ENCODE measurements at places on chromosomes 5 and 9.

GRCh38 chr5:107542428-107542827 lies 128.3 kb downstream of the EFNA5 start:
- peak; percentile 93 for DNase-seq

GRCh38 chr5:167565189-167565954 lies 726.1 kb upstream of the WWC1 start:
- peak; percentile 37 for DNase-seq

- peak; percentile 26 for DNase-seq
These were observed 3.7 kb downstream of the MCTP1 start for GRCh38 chr5:95281226-95281625.

DNA sequence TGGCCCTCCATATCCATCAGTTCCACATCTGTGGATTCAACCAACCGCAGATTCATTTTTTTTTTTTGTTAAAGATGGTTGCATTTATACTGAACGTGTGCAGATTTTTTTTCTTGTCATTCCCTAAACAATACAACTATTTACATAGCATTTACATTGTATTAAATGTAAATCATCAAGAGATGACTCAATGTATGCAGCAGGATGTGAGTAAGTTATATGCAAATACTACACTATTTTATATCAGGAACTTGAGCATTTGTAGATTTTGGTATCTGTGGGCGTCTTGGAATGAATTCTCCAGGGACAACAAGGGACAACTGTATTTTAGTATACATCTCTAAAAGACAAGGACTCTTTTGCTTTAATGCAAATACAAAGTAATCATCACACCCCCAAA lies 299.2 kb upstream of the ZNF608 start:
- peak; percentile 19 for DNase-seq

- DNase-seq, result no peak
These were observed 310.0 kb downstream of the ASTN2 start for GRCh38 chr9:117104716-117105495.

DNA sequence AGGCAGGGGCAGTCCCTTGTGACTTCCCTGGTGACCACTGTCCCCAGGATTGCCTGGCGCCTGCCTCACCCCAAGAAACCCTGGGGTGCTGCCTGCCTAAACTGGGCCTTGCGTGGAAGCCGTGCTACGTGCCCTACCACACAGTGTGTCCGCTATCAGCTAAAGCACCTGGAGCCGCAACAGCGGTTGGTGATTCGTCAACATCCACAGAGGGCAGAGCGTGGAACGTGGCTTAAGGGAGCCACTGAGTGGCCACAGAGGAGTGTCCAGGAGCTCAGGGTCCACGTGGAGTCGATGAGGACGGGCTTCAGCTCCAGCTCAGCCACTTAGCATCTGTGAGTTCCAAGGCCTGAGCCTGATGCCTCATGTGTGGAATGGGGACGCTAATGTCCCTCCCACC lies 25.3 kb downstream of the LAMC3 start:
- DNase-seq, result no peak

GRCh38 chr9:18362901-18363685 lies 110.9 kb upstream of the ADAMTSL1 start:
- DNase-seq, result no peak

- DNase-seq, result no peak
These were observed 91.6 kb downstream of the UBE2QL1 start for GRCh38 chr5:6540111-6540827.

DNA sequence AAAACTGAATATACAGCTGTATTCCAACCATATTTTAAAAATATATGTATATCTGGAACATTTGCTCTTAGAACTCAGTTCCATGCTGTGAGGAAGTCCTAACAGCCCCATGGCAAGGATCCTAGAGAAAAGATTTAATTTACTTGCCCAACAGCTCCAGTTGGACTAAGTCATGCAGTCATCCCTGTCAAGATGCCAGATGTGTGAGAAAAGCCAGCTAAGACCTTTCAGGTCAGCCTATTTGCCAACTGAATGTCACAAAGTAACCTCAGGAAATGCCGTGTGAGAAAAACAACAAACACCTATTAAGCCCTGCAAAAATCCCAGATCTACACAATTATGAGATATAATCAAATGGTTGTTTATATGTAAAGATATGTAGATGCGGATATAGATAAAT lies 416.3 kb downstream of the NR2F1-AS1 start:
- DNase-seq, result peak; percentile 96

- DNase-seq, result peak; percentile 73
These were observed 180.3 kb downstream of the C9orf152 start for GRCh38 chr9:110027671-110028081.

DNA sequence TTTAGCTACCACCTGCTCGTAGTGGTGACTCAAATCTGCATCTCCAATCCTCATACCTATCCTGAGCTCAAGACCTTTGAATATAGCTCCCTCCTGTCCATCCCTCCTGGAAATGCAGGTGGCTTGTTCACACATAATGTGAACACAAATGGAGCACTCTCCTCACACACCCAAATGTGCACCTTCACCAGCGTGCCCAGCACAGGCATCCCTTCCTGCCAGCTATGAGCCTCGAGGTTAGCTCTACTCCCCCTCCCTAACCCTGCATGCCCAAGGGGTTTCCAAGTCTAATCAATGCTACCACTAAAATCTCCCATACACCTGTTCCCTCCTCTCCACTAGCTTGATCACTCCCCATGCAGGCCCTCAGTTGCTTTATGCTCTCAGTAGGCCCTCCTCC lies 2.2 kb upstream of the TGFBI start:
- no peak for DNase-seq

GRCh38 chr5:52748590-52748989 lies 39.1 kb upstream of the ITGA1 start:
- DNase-seq, result no peak

- peak; percentile 69 for DNase-seq
These were observed 7.2 kb downstream of the GAPT start for GRCh38 chr5:58498340-58498942.

- DNase-seq, result peak; percentile 65
These were observed 810 bp downstream of the VPS13A start for GRCh38 chr9:77177894-77178794.

DNA sequence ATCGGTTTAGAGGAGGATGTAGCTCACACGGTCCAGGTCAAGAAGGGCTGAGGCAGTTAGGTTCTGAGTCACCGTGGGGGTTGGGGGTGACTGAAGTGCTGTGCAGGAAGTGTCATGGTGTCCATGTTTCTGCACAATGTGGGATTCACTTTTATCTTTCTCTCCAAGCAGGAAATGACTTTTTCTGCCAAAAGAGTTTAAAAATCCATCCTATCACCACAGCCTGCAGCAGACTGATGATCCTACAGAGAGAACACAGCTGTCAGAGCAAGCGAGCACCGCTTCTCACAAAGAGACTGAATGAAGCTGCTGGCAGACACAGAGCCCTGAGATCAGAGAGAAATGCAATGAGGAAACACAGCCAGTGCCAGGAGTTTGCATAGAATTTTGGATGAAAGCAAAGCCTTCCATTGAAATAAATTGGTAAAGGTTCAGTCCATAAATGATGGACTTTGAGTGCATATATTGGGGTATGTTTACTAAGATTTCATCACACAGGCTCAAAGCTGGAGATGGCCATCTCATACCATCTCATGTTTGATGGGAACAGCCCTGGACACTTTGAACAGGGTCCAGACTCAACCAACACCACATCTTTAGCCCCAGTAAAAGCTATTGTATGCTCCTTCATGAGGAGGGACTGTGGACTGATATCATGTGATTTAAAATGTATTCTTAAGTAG lies 213.9 kb upstream of the FBXL7 start:
- DNase-seq, result peak; percentile 92

GRCh38 chr5:174413567-174414314 lies 310.6 kb upstream of the MSX2 start:
- peak; percentile 6 for DNase-seq

GRCh38 chr5:164073081-164073480 lies 567.7 kb downstream of the MAT2B start:
- no peak for DNase-seq

- no peak for DNase-seq
These were observed 47.7 kb upstream of the RPL26L1 start for GRCh38 chr5:172911628-172911880.

- peak; percentile 58 for DNase-seq
These were observed 76.8 kb downstream of the PIK3R1 start for GRCh38 chr5:68292316-68292715.

DNA sequence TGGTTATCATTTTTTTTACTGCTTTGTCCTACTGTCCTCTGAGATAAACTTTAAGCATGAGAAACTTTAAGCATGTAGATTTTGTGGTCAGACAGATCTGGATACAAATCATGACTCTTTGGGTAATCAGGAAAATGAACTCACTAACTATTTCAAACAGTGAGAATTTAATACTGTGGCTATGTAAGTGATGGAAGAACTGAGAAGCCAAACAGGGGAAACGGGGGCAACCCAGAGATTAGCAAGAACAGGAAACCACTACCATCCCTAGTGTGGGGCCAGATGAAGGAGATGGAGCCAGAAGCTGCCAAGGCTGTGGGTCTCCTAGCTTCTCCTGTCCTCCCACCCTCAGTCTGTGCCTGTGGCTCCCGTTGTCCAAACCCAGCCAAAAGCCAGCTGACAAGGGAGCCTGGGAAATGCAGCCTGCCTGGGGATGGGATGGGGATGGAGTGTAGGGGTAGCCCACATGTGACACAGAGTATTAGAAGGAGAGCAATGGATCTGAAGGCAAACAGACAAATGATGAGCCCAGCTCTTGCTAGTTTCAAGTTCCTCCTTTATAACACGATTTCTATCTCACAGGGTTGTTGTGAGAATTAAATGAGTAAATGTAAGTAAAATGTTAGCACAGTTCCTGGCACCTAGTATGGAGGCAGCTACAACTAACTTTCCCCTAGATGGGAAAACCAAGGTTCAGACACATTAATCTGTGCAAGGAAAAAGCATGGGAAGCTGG lies 27.7 kb upstream of the CDC23 start:
- DNase-seq, result no peak

- peak; percentile 98 for DNase-seq
These were observed 222.0 kb upstream of the KLF4 start for GRCh38 chr9:107711542-107711941.

DNA sequence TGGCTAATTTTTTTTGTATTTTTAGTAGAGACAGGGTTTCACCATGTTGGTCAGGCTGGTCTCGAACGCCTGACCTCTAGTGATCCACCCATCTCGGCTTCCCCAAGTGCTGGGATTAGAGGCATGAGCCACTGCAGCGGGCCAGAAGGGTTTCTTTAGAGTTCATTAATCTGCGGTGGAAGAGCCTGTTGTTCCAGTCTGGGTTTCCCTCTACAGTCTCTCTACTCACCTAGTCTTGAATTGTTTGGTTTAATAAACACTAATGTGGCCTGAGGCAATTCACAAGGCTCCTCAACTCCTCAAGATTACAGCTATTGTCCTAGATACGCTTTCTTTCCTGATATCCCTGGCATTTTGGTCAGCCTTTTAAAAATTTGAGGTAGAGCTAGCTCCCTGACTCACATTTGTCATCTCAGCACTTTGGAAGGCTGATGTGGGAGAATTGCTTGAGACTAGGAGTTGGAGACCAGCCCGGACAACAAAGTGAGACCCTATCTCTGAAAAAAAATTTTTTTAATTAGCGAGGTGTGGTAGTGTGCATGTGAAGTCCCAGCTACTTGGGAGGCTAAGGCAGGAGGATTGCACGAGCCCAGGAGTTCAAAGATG lies 4.6 kb upstream of the SAR1B start:
- no peak for DNase-seq

- DNase-seq, result peak; percentile 61
These were observed 5.0 kb downstream of the RELL2 start for GRCh38 chr5:141641634-141642267.

GRCh38 chr9:12680341-12680740 lies 12.8 kb upstream of the TYRP1 start:
- peak; percentile 67 for DNase-seq

DNA sequence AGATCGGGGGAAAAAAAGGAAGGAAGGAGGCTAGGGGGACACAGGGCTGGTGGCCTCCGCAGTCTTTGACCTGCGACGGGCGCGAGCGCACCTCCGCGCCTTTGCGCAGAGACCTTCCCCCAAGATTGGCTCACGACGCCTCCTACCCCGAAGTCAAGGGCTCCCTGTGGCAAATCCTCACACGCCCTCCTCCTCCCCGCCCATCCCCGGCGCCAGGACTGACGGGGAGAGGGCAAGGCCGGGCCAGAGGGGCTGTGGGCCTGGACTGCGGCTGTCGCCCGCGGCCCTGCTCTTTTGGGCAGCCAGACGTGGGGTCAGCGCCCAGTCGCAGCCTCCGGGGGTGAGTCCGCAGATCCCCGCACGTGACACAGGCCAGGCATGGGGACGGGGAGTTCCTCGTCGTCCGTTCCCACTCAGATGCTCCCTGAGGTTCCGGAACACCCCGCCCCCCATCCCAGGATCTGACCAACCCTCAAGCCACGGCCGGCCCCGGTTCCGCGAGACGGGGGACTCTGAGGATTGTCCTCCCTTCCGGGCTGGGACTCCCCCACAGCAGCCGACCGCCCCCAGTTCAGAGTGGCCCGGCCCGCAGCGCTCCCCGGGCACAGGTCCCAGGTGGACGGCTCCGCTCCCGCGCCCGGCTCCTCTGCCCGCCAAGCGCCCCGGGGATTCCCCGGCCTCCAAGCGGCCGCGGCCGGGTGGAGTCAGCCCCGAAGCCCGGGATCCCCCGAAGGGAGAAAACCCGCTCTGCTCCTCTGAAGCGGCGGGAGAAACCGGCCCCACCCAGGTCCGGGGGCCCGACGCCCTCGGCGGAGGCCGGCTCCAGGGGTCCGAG lies 543 bp upstream of the ANKRD33B start:
- DNase-seq, result peak; percentile 67

DNA sequence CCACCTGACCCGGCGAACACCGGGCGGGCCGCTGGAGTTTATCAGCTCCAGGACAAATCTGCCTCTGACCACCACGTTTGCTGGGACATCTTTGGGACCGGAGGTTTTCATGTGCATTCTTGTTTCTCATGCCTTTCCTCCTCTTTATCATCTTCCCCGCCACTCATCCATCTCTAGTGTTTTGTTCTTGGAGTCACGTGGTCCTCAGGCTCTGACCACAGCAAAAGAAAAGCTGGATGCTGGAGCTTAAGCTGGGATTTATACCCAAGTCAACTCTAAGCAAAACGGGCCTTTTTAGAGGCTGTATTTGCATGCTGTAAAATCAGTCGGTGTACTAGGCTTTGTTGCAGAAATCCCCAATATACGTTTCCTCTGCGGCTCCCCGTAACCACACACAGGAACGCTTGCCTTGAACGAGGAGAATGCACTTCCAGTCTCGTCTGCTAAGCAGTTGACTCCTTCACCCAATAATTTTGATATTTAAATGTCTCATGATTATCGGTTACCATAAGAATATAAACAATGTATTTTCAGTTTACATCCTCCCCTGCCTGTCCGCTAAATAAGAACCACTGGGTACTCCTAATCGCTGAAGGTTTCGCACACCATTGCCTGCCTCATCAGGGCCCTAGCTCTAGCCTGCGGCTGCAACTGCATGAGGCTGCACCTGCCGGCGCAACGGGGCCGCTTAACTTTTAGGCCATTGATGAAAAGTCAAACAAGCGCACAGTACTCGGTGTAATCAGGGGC lies 560 bp upstream of the NDUFS6 start:
- peak; percentile 23 for DNase-seq

Data from foreskin fibroblast (primary cell).